Adrenal gland (tissue), 19 donors: ENCODE measurements at places on chromosomes 11 and 22.
A peak's percentile ranks its signal among the peaks of the same experiment; 100 is the strongest.

GRCh38 chr22:44869196-44869595, 116.8 kb downstream of the ARHGAP8 start:
- no peak overlapping the region for H3K4me3 ChIP-seq
- no peak overlapping the region for H3K27ac ChIP-seq
- no peaks in the 10 kb centered on the region for H3K36me3 ChIP-seq

DNA sequence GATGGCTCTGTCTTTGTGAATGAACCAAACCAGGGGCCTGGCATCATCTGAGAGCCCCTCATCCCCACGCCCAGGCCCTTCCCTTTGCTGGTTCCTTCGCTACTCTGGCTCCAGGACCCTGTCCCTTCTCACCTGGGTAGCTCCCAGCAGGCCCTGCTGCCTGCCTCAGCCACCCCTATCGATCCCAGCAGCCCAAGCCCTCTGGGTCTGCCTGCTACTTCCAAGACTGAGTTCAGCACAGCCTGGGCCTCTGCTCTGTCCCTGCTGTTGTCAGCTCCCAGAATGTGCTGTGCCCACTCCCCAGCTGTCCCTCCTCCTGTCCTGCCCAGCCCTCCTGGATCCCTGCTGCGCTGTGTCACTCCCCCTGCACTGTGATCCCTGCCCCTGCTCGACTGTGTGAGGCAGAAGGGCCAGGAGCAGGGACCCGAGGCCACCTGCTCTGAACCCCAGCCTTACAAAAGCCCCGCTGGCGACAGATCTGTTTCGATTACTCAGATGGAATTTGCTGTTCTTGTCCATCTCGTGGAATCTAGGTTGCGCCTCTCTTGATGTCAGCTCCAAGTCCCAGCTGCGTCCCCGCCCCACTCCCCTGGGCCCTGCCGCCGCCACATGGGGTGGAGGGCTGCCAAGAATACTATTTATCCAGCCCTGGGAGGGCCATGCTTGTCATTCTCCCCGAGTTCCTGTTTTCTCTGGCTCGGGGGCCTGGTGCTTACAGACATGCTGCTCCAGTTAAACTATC, 13.0 kb downstream of the MRPL21 start:
- DNase-seq: peak; percentile 61
- H3K27me3 ChIP-seq: no peaks in the 10 kb centered on the region
- peak overlapping the region; percentile 59 for H3K27ac ChIP-seq
- no peaks in the 10 kb centered on the region for H3K4me1 ChIP-seq

GRCh38 chr22:31284281-31285155, 7.8 kb downstream of the PIK3IP1 start:
- H3K36me3 ChIP-seq: no peaks in the 10 kb centered on the region
- H3K27me3 ChIP-seq: no peaks in the 10 kb centered on the region
- no peak overlapping the region for H3K27ac ChIP-seq
- DNase-seq: no peak

DNA sequence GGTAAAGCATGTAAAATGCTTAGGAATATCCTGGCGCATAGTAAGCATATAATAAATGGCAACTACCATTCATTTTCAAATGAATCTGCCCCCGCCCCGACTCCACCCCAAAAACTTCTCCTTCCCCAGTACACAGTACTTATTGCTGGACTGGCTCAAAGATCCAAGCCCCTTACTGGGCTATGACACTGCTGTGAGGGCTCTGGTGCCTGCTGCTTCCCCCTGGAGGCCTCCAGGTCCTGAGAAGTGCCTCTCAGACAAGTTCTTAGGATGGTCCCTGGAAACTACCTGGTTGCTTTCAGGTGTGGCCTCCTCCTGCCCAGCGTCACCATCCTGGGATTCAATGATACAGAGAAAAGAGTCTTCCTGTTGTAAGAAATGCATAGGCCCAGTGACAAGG, 190.6 kb upstream of the NTM start:
- no peaks in the 10 kb centered on the region for H3K27me3 ChIP-seq
- DNase-seq: no peak
- H3K27ac ChIP-seq: no peak overlapping the region
- H3K4me3 ChIP-seq: no peak overlapping the region

DNA sequence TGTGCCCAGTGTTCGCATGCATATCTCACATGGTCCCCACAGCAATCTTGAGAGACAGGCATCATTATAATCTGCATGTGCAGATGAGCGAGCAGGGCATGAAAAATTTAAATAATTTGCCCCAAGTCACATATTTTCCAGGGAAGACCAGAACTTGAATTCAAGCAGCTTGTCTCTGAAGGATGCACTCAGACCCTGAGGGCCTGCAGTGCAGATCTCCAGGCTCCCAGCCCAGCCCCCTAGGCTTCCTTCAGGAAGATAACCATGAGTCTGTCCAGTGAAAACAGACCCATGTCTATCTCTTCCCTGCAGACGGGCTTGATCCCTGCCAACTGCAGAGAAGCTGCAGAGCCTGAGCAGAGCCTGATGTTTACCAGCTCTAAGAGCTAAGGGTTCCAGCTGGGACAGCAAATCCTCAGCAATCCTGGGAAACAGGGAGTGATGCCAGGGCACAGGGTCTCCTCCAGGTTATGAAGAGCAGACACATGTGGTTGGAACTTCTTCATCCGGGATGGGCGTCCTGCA, 55.1 kb downstream of the NAV2 start:
- no peaks in the 10 kb centered on the region for H3K4me1 ChIP-seq
- no peaks in the 10 kb centered on the region for H3K36me3 ChIP-seq
- H3K27ac ChIP-seq: no peak overlapping the region

GRCh38 chr11:85947431-85948272, 92.5 kb downstream of the CCDC83 start:
- H3K27me3 ChIP-seq: no peaks in the 10 kb centered on the region
- DNase-seq: peak; percentile 67
- no peak overlapping the region for H3K4me3 ChIP-seq
- H3K27ac ChIP-seq: peak overlapping the region; percentile 74
- peaks cover 4% of the 10 kb centered on the region for H3K4me1 ChIP-seq

DNA sequence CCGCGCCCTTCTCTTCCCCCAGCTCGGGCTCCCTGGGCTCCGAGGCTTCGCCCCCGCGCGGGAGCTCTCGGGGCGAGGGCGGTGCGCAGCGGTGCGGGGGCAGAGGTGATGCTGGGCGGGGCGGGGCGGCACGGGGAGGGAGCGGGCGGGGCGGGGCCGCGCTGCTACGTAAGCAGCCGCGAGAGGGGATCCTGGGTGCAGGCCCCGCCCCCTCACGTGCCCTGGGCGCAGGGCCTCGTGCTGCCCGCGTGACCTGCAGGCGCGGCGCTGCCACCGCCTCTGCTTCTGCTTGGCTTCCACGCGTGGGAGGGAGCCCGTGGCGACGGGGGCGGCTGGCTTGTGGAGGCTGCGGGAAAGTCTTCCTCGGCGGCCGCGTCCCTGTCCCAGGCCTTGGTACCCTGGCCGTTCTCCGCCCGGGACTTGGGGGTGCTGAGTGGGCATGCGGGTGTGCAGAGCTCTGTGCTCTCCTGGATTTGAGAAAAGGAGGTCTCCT, 132.6 kb upstream of the HSD17B12 start:
- H3K27ac ChIP-seq: no peak overlapping the region
- DNase-seq: peak; percentile 72
- H3K36me3 ChIP-seq: no peaks in the 10 kb centered on the region
- H3K4me3 ChIP-seq: no peak overlapping the region
- no peaks in the 10 kb centered on the region for H3K27me3 ChIP-seq

- H3K4me1 ChIP-seq: no peaks in the 10 kb centered on the region
- DNase-seq: no peak
- no peak overlapping the region for H3K4me3 ChIP-seq
- H3K27ac ChIP-seq: no peak overlapping the region
- no peaks in the 10 kb centered on the region for H3K36me3 ChIP-seq
Observed at GRCh38 chr22:29715240-29715639, 4.6 kb upstream of the CABP7 start.

GRCh38 chr11:697811-698311, 2.2 kb downstream of the TMEM80 start:
- no peaks in the 10 kb centered on the region for H3K27me3 ChIP-seq
- H3K4me1 ChIP-seq: peaks cover 29% of the 10 kb centered on the region
- H3K27ac ChIP-seq: peak overlapping the region; percentile 100
